ENCODE measurements at places on chromosomes 5 and 9. TPM values are rescaled to one million over a fixed set of nuclear protein-coding genes. Genes with fewer than 3 reads are reported as not detected.

MARCOL gene
- not detected for polyA plus RNA-seq

SLC36A2 gene
- polyA plus RNA-seq = not detected

LRRC19 gene
- polyA plus RNA-seq = not detected

NR2F1-AS1 gene
- 74.7 TPM for polyA plus RNA-seq

NR4A3 gene
- 3.0 TPM for polyA plus RNA-seq

FAT2 gene
- polyA plus RNA-seq = 0.83 TPM

SCGB3A2 gene
- polyA plus RNA-seq = not detected

NSUN2 gene
- 7.0 TPM for polyA plus RNA-seq

AFAP1L1 gene
- not detected for polyA plus RNA-seq

ZNF354C gene
- 2.7 TPM for polyA plus RNA-seq

LCN9 gene
- not detected for polyA plus RNA-seq

OCLN gene
- 1.3 TPM for polyA plus RNA-seq

SOWAHA gene
- polyA plus RNA-seq = 6.2 TPM

RFX3 gene
- 7.1 TPM for polyA plus RNA-seq

TMEM171 gene
- polyA plus RNA-seq = 3.5 TPM

PHF24 gene
- 10.5 TPM for polyA plus RNA-seq

GABRB2 gene
- 199 TPM for polyA plus RNA-seq

ADAMTS12 gene
- polyA plus RNA-seq = not detected

DAP gene
- 10.1 TPM for polyA plus RNA-seq

ANGPTL2 gene
- polyA plus RNA-seq = 3.4 TPM

DEPDC1B gene
- not detected for polyA plus RNA-seq

MAMDC2 gene
- polyA plus RNA-seq = 3.9 TPM

ADAMTS6 gene
- polyA plus RNA-seq = 0.08 TPM

CCNH gene
- 192 TPM for polyA plus RNA-seq

PAPPA gene
- 0.29 TPM for polyA plus RNA-seq

ENTPD8 gene
- not detected for polyA plus RNA-seq

AMBP gene
- not detected for polyA plus RNA-seq

AJM1 gene
- polyA plus RNA-seq = not detected

BAAT gene
- 0.71 TPM for polyA plus RNA-seq

RASGEF1C gene
- polyA plus RNA-seq = not detected

GGTA1 gene
- not detected for polyA plus RNA-seq

GABBR2 gene
- 253 TPM for polyA plus RNA-seq

All from Purkinje cell (primary cell).